ENCODE measurements at places on chromosomes 2 and 18.

DNA sequence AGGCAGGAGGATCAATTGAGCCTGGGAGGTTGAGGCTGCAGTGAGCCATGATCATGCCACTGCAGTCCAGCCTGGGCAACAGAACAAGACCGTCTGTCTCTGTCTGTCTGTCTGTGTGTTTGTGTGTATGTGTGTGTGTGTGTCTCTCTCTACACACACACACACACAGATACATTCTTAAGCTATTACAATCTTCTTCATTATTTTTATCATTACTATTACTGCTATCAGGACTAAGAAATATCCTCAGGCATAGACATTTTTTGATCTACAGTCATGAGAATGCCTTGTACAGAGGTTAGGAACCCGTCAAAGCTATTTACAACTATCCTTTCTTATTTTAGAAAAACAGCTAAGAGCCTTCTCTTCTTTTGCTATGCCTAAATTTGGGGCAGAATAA, 207.4 kb downstream of the NEDD4L start:
- DNase-seq, result no peak

DNA sequence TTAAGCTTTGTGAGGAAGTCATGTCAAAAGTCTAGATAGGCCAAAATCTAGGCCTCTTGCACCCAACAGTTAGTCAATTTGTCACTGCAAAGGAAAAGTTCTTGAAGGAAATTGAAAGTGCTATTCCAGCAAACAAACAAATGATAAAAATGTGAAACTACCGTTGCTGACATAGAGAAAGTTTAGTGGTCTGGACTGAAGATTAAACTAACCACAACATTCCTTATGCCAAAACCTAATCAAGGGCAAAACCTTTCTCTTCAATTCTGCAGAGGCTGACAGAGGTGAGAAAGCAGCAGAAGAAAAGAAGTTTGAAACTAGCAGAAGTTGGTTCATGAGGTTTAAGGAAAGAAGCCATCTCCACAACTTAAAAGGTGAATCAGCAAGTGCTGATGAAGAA, 44.0 kb upstream of the LRRTM4 start:
- no peak for DNase-seq

DNA sequence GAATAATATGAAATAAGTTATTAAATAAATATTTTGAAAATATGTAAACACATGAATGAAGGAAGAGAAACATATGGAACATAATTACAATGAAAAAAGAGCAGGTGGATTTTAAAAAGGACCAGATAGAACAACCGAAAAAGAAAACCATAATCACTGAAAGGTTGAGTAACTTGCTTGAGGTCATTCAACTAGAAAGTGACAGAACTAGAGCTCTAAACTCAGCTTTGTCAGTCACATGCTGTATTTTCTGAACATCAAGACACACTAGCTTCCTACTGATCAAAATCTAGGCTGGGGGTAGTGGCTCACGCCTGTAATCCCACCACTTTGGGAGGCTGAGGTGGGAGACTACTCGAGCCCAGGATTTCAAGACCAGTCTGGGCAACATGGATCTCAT, 30.0 kb upstream of the ITGAV start:
- DNase-seq, result no peak

- DNase-seq, result no peak
These were observed 432.6 kb upstream of the MMADHC start for GRCh38 chr2:150020221-150020620.

DNA sequence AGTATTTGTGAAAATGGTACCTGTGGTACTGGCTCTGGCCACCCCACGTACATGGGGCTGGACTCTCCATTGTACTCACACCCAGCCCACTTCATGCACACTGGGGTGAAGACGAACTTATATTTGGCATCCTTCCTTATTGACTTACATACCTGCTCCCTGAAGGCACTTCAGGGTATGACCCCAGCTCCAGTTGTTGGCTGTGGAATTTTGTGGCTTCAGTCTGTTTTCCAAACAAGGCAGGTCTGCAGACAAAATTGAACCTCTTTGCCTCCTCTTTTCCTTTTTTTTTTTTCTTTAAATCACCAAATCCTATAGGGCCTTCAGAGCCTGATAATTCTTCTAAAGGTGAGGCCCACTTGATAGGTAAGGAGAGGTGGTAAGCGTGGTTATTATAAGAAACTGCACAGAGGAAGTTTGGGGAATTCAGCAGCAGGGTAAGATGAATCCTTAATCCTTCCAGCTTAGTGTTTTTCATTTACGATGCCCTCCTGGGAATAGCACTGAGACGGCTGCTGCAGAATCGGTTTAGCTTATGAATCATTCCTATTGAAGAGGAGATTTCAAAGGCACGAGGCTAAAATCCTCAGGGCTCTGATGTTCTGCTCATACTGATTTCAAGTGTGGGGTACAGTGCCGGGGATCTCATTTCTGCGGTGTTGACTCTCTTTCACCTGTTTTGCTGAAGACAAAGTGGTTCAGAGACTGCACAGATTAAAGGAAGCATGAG, 55.2 kb downstream of the KIF5C start:
- no peak for DNase-seq

All from uterus (tissue), 4 donors.